ENCODE measurements at places on chromosomes 11 and 22.

DNA sequence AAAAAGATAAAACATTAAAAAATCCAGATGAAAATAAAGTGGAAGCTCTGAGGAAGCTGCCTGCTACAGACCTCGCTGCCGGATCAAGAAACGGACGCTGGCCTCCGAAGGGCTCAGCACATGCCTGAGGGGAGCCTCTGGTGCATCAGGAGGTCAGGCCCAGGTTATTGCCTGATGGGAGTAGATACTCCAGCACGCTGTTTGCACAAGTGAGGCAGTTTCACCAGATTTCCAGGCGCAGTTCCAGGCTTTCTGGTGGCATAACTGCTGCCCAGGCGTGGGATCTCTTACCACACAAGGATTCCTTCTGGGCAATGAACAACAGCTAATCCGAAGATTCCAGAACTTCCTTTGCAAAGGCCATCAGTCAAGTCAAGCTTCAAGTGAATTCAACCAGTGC lies 154.2 kb downstream of the MPPED1 start:
- no peak for DNase-seq

- DNase-seq: no peak
Observed at GRCh38 chr11:57439786-57440185, 12.9 kb upstream of the SLC43A3 start.

GRCh38 chr11:87401653-87402052 lies 363.9 kb downstream of the TMEM135 start:
- no peak for DNase-seq

GRCh38 chr11:6894097-6894496 lies 1.8 kb upstream of the OR2D2 start:
- DNase-seq: no peak

DNA sequence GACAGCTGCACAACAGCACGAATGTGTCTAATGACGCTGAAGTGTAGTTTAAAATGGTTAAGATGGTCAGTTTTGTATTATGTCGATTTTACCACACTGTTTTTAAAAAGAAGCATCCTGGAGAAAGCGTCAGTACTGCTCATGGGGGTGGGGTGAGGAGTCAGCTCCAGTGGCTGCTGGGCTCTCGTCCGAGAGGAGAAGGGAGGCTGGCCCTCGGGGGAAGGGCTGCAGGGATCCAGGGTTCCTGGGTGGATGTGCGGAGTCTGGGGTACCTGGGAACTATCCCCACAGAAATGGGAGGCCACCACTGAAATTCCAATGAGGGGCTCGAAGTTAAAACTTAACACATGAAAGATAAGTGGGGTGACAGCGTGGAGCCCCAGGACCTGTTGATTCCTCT lies 11.9 kb downstream of the C11orf21 start:
- DNase-seq: no peak

DNA sequence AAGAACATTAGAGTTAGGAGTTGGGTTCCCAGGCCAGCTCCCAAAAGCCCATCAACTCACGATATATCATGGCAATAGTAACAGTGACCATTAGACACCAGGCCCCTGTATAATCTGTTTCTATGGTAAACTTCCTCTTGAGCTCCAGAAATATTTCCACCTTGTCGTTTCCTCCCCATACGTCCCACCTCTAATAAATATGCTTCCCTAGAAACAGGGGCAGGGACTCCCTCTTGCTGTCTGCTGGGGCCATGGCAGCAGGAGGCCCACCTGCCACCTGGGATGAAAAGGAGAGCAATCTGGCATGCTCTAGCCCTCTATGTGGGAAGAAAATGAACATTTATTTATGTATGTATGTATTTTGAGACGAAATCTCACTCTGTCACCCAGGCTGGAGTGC lies 32.2 kb upstream of the AMOTL1 start:
- DNase-seq: no peak

GRCh38 chr11:8382436-8383053 lies 118.9 kb upstream of the LMO1 start:
- DNase-seq: peak; percentile 48

DNA sequence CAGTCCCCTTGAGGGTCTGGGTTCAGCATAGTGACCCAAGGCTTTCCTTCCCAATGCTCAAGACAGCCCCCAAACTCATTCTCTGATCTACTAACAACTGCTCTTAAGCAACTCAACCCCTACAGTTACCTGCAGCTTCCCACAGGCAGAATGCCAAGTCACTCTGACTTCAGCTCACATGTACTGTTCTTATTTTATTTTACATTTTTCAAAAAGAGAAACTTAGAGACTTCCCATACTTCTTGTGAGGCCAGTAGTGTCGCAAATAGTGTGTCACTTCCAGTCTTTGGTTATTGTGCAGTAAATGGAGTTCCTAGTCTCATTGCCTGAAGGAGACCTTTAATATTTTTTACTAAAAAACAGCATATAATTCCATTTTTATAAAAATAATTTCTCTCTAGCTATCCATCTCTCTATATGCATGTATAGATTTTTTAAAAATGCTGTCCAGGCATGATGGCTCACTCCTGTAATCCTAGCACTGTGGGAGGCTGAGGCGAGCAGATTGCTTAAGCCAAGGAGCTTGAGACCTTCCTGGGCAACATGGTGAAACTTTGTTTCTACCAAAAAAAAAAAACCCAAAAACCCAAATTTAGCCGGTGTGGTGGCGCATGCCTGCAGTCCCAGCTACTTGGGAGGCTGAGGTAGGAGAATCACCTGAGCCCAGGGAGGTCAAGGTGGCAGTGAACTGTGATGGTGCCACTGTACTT lies 41.8 kb downstream of the ENTHD1 start:
- no peak for DNase-seq

DNA sequence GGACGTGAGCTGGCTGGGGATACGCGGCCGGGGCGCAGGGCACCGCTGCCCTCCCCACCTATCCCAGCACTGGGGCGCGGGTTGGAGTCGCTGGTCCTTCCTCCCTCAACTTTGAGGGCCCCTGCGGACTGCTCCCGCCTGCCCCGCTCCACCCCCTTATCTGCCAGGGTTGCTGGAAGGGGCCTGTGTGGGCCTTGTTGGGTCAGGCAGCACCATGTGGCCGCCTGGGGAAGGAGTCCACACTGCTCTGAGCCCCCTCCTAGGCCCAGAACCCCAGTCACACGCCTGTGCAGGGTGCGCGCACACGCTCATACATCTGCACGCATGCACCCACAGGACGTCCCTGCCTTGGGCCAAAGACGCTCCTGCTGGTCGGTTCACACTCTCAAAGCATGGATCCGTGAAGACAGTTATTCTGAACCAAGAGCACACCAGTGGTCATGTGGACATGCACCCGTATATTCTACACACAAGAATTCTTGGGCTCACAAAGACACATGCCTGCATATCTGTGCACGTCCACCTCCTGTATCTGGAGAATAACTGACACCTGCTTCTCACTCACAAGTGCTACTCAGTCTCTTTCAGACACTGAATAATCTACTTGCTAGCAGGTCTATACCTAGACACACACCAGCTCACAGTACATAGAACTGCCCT lies 710 bp downstream of the TUB start:
- DNase-seq: peak; percentile 55

GRCh38 chr11:79076526-79077115 lies 364.2 kb downstream of the TENM4 start:
- DNase-seq: peak; percentile 75

Data from AG20443 (cell line).